ENCODE measurements at places on chromosomes 12 and 14. TPM values are rescaled to one million over a fixed set of nuclear protein-coding genes. Genes with fewer than 3 reads are reported as not detected.

KIF21A gene
- 21.4 TPM for total RNA-seq

- DNase-seq = no peak
These were observed 184.7 kb downstream of the TMX1 start for GRCh38 chr14:51424561-51425251.

GRCh38 chr12:87136330-87136976 is 880.3 kb upstream of the MGAT4C start:
- no peak for DNase-seq

DNA sequence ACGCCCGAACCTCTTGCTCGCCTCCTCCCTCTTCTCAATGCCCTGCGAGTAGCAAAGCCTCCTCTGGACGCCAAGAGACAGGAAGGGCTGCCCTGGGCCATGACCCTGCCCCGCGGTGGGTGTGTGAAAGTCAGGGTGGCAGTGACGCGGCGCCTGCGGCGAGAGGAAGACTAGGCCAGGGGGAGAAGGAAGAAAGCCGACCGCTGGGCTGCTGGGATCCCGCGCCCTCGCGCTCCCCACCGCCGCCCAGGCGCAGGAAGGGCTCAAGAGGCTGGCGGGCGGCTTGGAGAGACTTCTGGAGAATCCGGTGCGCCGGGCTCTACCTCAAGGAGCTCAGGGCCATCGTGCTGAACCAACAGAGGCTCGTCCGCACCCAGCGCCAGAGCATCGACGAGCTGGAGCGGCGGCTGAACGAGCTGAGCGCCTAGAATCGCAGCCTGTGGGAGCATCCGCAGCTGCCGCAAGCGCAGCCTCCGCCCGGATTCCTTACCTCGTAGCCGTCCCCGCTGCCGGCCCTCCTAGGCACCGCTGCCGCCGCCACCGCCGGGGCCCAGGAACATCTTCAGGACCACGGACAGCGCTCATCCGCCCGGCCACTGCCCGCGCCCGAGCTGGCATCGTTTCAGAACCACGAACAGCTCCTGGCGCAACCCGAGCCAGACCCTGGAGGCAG is 105.0 kb upstream of the PRB2 start:
- peak; percentile 90 for DNase-seq

PTPRB gene
- not detected for total RNA-seq

- peak; percentile 61 for DNase-seq
These were observed 6.1 kb upstream of the PSMA3 start for GRCh38 chr14:58238252-58239243.

- DNase-seq = no peak
These were observed 215.2 kb downstream of the RASSF9 start for GRCh38 chr12:85621041-85621440.

GRCh38 chr14:101932673-101933072 is 31.7 kb upstream of the DYNC1H1 start:
- DNase-seq = no peak

DNA sequence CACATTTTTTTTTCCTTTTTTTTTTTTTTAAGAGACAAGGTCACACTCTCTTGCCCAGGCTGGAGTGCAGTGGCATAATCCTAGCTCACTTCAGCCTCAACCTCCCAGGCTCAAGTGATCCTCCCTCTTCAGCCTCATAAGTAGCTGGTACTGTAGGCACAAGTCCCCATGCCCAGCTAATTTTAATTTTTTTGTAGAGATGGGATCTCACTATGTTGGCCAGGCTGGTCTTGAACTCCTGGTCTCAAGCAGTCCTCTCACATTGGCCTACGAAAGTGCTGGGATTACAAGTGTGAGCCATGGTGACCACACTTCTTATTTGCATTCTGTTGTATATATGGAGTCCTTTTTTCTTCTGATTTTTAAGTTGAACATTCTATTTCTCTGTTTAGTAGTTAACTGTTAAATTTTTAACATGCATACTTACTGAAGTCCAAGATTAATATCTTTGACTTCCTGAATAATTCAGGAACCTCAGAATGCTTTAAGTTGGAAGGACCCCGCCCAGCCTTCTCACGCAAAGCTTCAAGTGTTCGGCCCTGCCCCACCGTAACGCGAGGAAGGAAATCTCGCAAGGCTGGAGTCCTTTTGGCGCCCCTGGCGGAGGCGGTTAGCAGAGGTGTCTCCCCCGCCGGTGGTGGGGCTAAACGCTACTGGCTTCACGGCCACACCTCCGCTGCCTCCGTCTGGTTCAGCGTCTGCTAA is 21.6 kb downstream of the SPATS2 start:
- DNase-seq = peak; percentile 78

- peak; percentile 34 for DNase-seq
These were observed 29.4 kb downstream of the CORO1C start for GRCh38 chr12:108701779-108702441.

Measured in activated naive CD4-positive, alpha-beta T cell treated with anti-CD3 and anti-CD28 coated beads for 36 hours (primary cell).